ENCODE measurements at places on chromosomes 1 and 21. TPM values are rescaled to one million over a fixed set of nuclear protein-coding genes. Genes with fewer than 3 reads are reported as not detected.
A peak's percentile ranks its signal among the peaks of the same experiment; 100 is the strongest.

Gene FUCA1
- 8.7 TPM for total RNA-seq

Gene S100A2
- total RNA-seq, result 3.6 TPM

Gene ITPKB
- total RNA-seq, result 15.9 TPM

DNA sequence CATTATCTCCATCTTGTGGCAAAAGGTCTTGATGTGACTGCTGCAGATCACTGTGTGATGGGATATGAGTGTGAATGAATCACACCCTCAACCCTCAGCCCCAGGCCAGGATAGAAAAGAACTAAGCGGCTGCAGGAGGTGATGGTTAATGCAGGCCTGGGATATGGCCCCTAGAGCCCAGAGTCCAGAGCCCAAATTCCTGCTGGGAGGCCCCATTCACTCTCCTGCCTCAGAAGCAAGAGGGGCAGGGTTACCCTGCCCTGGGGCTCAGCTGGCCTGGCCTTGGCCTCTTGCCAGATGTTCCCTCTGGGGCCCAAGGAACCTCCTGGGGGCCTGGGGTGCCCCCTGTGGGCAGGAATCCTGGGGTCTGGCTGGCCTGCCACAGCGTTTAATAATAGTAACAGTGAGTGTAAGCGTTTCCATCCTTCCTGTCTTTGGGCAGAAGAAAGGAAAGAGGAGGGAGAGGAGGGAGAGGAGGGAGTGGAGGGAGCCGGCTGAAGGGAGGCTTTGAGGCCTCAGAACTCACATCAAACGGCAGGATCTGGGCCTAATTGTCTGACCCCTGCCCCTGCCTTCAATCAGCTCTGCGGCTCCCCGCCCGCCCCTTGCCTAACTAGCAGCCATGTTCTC lies 26.2 kb downstream of the DMAP1 start:
- H3K4me1 ChIP-seq, result peaks cover 12% of the 10 kb centered on the region
- H3K27ac ChIP-seq, result peak overlapping the region; percentile 14
- H3K36me3 ChIP-seq, result no peaks in the 10 kb centered on the region
- H3K4me3 ChIP-seq, result no peak overlapping the region
- DNase-seq, result peak; percentile 29

GRCh38 chr1:6800745-6801144 lies 15.5 kb downstream of the CAMTA1 start:
- H3K36me3 ChIP-seq, result no peaks in the 10 kb centered on the region
- H3K4me1 ChIP-seq, result peaks cover 14% of the 10 kb centered on the region
- no peaks in the 10 kb centered on the region for H3K27me3 ChIP-seq
- peak overlapping the region; percentile 6 for H3K4me3 ChIP-seq
- H3K27ac ChIP-seq, result peak overlapping the region; percentile 52

DNA sequence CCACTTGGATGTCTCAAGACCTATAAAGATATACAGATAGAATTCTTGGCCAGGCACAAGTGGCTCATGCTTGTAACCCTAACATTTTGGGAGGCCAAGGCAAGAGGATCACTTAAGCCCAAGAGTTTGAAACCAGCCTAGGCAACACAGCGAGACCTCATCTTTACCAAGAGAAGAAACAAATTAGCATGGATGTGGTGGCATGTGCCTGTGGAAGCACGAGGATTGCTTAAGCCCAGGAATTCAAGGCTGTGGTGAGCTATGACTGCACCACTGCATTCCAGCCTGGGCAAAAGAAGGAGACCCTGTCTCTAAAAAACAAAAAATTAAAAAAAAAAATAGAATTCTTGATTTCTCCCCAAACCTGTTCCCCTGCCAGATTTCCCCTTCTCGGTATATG lies 8.3 kb downstream of the ASAP3 start:
- no peak overlapping the region for H3K4me3 ChIP-seq
- H3K27me3 ChIP-seq, result no peaks in the 10 kb centered on the region
- peak overlapping the region; percentile 5 for H3K27ac ChIP-seq
- H3K4me1 ChIP-seq, result peaks cover 28% of the 10 kb centered on the region
- DNase-seq, result no peak

All from fibroblast of lung (primary cell).